Purkinje cell (primary cell): ENCODE measurements at places on chromosomes 2 and 18. TPM values are rescaled to one million over a fixed set of nuclear protein-coding genes. Genes with fewer than 3 reads are reported as not detected.

RAB6D gene
- polyA plus RNA-seq: 0.24 and 1.7 TPM in 2 replicates

IL1RL1 gene
- polyA plus RNA-seq: not detected in 2 replicates

FAM228A gene
- 2.0 and 2.6 TPM in 2 replicates for polyA plus RNA-seq

PAX3 gene
- polyA plus RNA-seq: 5.0 and 8.8 TPM in 2 replicates
